ENCODE measurements at places on chromosomes 6 and 20.

DNA sequence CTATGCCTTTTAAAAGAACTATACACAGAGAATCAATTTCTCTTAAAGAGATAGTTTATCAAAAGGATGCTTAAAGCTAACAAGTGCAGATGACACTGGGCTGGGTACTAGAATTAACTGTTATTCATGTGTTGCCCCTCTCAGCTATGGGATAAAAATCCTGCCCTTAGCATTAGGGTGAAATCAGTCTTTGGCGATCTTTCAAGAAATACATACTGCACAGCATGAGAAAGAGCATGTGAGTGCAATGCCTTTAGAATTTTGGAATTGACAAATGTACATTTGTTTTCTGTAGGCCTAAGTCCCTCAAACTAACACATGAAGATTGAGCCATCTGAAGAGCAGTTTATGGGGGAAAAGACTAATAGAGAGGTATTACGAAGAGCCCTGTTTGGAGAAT lies 115.4 kb downstream of the ZFP64 start:
- DNase-seq, result no peak

DNA sequence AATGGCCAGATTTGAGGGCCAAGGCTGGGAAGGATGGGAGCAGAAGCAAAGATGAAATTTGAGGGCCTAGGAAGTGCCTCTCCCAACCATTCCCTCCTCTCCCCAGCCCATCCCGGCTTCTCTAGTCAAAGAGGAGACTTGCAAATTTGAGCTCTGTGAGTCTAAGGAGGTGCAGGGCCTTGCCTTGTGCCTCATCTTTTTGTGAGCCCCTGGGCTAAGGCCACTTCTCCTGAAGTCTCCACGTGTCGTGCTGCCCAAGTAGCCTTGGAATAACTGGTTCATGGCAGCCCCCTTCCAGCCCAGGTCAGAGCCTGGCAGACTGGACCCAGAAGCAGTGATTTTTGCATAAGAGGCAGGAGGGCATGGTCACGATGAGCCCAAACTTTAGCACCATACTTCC lies 6.7 kb downstream of the PTGIS start:
- no peak for DNase-seq

GRCh38 chr20:2610326-2610725 lies 42.1 kb upstream of the NOP56 start:
- DNase-seq, result no peak

DNA sequence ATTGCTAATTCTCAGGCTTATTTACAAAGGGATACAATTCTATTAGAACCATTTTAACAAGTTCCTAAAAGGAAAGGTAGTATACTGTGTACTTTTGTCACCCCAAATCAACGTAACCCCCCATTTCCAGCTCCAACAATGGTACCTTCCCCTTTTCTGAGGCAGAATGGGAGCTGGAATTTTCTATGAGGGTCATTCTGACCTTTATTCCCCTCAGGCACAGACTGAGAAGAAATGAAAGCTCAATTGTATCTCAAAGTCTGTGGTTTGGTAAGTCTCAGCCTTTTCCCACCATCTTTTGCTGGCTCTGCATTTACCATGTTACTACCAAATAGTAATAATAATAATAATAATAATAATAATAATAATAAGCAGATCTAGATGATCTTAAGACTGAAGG lies 571.0 kb downstream of the RNF144B start:
- no peak for DNase-seq

GRCh38 chr20:14454296-14454695 lies 116.9 kb upstream of the FLRT3 start:
- no peak for DNase-seq

GRCh38 chr6:74814440-74814839 lies 391.4 kb downstream of the COL12A1 start:
- DNase-seq, result no peak

GRCh38 chr20:31868853-31869672 lies 1.3 kb downstream of the DUSP15 start:
- no peak for DNase-seq

DNA sequence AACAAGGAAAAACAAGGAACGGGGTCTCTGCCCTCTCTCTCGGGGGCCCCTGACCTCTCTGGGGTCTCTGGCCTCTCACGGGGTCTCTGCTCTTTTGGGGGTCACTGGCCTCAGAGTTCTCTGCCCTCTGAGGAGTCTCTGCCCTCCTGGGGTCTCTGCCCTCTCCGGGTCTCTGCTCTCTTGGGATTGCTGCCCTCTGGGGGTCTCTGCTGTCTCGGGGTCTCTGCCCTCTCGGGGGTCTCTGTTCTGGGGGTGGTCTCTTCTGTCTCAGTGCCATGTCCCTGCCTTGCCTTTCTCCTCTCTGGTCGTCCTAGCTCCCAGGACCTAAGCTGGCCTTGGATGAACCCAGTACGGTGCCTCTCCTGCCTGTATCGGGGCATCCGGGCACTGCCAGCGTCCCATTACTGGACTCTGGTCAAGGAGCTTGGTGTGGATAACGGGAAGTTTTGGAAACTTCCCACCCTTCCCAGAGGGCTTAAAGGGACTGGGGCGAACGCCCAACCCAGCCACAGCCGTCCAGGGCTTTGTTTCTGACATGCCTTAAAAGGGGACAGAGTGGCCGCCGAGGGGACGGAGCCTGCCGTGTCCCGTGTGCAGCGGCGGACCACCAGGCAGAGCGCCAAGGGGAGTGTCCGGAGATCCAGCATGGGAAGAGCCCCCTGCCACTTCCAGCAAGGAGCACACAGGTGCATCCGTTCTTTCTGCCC lies 24.7 kb upstream of the MRGBP start:
- no peak for DNase-seq

- DNase-seq, result no peak
Measured at GRCh38 chr6:38714239-38715015, 684 bp upstream of the DNAH8 start.

- DNase-seq, result no peak
Measured at GRCh38 chr6:29760328-29760727, 37.1 kb downstream of the HLA-F start.

DNA sequence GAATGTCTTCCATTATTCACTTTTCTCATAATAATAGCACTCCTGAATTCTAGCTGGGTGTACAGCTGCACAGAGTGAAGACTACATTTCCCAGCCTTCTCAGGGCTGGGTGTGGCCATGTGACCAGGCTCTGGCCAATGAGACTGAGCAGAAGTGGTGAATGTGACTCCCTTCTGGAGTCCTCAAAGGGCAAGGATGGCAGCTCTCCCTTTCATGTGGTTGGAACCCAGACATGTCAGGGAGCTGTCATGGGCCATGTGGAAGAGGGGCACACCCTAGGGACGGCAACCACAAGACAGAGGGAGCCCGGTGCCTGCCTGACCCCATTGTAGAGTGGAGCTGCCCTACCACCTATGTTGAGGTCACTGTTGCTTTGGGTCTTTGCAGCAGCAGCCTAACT lies 312.8 kb upstream of the SULF2 start:
- no peak for DNase-seq

- no peak for DNase-seq
Measured at GRCh38 chr20:37686762-37687477, 6.9 kb upstream of the CTNNBL1 start.

GRCh38 chr6:87702589-87702945 lies 534 bp upstream of the AKIRIN2 start:
- peak; percentile 74 for DNase-seq

DNA sequence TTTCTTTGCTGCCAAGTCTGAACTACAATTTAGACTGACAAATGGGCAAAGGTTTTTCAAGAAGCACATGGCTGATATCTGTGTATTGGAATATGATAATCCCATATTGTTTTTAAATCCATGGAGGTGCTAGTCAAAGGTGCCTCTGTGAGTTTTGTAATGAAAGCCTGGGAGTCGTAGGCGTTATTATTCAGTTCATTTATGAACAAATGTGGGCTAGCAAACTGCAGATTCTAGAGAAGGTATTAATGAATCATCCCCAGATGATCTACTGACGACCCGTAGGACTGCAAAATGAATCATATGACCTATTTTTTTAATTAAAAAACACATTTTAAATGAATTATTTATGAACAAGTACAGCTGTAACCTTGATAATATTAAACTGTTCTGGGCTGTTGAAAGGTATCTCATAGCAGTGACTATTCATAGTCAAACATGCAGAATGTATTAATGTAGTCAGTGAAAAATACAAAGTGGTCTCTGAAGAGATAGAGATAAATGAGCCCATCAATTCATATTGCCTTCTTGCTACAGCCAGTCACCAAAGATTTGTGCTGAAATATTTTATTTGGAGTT lies 1317.8 kb upstream of the MAP3K7 start:
- no peak for DNase-seq

DNA sequence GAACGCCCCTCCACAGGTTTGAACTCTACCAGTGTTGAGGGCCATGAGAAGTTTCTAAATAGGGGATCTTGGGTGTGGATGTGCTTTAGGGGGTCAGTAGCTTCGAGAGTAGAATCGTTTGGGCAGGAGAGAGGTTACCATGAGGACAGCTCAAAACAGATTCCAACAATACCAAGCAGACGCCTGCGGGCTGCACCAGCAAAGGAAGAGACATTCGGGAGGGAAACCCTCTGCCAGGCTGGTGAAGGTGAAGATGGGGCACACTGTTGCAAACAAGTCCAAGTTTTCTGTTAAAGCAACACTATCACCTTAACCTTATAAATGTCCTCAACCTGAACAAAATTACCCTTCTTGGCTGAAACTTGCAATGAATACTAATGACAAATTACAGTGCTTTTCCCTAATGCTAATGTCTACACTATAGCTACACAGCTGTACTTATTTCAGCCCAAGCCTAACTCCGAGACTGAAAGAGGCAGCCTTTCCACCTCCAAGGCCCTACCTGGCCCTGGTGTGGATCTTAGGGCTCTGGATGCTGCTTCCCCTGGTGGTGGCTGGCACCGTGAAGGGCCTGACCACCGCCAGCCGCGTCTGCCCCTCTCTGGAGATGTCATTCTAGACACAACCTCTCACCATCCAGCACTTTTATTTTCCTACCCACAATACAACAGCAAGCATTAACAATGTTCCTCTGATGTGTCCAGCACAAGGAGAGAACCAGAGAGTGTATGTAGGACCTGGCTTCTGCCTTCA lies 80.1 kb downstream of the DLL1 start:
- no peak for DNase-seq

DNA sequence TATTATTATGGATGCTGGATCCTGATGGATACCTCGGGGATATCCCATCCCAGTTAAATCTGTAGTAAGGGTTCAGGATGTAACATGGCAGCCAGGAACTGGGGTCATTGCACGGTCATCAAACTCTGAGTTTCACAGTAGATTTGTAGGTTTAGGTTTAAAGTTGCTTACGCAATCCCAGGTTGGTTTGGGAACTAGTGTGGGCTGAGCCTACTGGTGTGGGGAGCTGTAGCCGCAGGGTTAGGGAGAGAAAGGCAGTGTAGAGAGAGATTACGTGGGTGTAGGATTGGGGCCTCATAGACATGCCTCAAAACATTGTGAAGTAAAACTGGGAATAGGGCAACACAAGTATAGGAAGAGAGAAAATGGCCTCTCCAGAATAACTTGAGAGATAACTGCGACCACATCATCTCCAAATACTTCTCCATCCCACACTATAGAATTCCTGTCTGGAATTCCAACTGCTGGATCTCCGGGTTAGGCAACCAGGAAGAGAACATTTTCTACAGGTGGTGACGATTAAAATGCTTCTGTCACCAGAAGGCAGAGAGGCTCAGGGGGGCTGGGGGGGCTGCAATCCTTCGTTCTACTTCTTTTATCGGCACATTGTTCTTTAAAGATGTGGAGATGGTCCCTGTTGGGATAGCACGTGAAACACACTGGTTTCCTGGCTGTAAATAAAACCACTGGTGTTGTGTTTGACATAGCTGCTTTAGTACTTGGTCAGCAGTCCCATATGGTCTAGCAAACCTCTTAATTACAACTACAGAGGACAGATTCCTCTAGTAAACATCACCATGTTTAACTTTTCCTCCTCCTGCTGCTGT lies 44.9 kb upstream of the TMEM170B start:
- no peak for DNase-seq

DNA sequence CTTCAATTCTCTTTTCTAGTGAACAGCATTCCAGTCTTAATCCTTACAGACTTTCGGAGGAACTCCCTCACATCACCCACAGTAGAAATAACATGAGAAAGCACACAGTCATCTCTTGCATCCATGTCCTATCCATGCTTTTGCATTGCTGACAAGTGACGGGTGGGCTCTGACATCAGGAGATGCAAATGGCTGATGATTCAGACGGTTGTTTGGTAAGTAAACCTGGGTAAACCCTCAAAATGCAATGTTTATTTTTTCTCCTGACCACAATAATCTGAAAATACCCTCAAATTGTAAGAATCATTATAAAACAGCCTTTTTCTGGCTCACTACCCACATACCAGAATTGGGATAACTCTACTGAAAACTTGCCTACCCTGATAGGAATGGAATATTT lies 792.0 kb downstream of the MAFB start:
- DNase-seq, result no peak

- DNase-seq, result no peak
Measured at GRCh38 chr6:108164815-108165706, 761 bp upstream of the NR2E1 start.

DNA sequence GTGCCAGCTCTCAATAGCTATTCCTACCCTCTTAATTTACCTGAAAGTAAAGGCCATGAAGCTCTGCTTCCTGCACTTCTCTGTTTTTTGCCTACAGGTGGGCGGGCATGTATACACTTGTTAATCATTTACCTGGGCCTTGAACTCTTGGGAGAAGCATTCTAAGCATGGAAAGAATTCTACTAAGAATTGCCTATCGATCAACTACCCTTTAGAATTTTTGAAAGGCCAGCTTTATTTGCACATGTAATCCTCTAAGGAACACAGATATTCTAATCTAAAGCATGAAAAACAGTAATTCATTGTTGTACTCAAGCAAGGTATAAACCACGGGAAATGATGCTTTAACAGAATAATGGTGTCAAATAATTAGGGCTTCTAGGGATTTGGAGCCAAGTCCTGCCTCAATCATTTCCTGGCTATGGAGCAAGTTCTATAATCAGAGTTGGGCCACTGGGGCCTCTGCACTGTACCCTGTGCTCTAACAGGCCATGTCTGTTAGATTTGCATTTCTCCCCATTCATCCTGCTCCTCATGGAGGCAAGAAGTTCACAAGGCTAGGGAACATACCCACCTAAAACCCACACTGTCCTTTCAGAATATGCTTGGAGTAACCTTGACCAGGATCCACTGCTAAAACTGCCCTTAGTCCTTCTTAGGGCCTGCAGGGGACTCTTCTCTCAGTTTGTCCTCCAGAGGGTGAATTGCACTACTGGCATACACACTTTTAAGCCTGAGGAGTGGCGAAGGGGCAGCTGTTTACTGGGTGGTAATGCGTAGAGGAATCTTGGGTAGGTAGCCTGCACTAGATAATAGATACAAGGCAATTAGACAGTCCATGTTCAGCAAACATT lies 276.4 kb upstream of the JAG1 start:
- no peak for DNase-seq

GRCh38 chr20:37903317-37904007 lies 535 bp downstream of the VSTM2L start:
- no peak for DNase-seq

DNA sequence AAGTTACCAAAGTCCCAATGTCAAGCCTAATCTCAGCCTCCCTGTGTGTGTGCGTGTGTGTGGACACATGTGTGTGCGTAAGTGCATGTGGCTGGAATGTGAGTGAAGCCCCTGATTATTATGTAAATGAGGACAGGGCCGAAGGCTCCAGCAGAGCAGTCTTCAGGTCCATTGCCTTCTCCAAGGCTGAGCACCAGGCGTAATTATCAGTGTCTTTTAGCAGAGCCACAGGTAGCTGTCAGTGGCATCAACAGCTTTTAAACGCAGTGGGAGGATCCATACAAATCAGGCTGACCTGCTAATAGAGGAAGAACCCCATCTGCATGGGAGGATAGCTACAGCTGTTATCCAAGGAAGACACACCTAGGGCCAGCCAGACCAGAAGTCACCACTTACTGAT lies 324.3 kb upstream of the MOCS1 start:
- peak; percentile 12 for DNase-seq

Measured in cardiac muscle cell (in vitro differentiated cells and primary cell).